ENCODE measurements at places on chromosomes 5 and 9. TPM values are rescaled to one million over a fixed set of nuclear protein-coding genes. Genes with fewer than 3 reads are reported as not detected.

Gene LCP2
- polyA plus RNA-seq: 9.9 TPM

Gene PPP6C
- polyA plus RNA-seq: 52.6 TPM

Gene GAS1
- polyA plus RNA-seq: not detected

Gene C1QTNF2
- not detected for polyA plus RNA-seq
